AG09319 (cell line): ENCODE measurements at places on chromosomes 7 and 10.

DNA sequence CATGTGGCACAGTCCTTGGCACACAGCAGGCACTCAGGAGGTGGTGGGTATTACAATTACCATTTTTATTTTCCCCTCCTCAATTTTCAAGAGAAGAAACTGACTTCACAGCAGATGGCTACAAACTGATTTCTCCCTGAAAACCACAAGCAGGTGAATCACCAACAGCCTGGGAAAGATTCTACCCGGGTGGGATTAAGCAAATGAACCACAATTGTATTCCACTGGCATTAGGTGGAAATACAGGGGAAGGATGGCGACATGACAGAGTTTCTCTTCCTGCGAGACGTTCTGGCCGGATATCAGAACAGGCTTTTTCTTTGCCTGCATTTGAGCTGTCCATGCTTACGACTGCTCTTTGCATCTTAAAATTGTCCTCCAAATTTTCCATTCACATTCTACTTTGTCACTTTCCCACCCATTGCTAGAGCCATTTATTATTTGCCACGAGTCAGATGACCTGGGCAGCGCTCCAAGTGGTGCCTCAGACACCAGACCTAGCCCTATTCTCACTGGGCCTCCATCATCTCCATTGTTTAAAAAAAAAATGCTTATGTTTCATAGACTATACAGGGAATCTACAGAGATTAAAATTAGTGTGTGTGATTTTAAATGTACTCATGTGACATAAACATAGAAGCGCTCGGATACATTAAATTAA lies 4.6 kb downstream of the DENND11 start:
- DNase-seq = no peak

- DNase-seq = peak; percentile 8
Observed at GRCh38 chr10:97861097-97861750, 11.6 kb downstream of the GOLGA7B start.

- no peak for DNase-seq
Observed at GRCh38 chr7:94258418-94259300, 136.0 kb upstream of the COL1A2 start.

- DNase-seq = no peak
Observed at GRCh38 chr10:88116971-88117626, 253.7 kb downstream of the PTEN start.

- DNase-seq = no peak
Observed at GRCh38 chr10:93420944-93421825, 60.9 kb downstream of the MYOF start.

DNA sequence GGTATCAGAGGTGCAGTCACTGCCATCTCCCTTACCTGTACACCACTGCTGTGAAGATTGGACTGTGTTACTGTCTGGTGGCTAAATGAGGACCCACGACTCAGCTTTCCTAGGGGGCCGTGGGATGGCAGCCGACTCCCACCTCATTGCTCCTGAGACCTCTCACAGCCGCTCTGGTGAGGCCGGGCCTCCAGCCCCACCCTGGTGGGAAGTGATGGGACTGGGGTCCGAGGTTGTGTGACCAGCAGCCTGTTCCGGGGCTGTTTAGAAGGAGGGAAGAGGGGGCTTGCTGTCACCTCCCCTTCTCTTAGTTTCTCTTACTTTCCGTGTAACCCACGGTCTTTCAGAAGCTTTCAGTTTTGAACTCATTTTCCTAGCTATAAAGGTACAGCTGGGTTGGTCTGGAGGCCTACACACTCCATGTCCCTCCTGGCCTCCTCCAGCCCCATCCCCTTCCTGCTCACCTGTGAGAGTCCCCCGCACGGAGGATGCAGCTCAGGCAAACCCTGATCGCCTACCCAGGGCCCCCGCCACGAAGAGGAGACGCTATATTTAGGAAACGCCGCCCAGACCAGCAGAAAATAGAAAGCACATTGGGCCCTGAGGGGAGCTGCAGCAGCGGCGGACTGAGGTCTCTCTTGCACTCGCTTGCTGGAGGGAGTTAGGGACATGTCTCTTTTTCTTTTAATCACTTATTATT lies 4.6 kb downstream of the EMX2 start:
- no peak for DNase-seq

DNA sequence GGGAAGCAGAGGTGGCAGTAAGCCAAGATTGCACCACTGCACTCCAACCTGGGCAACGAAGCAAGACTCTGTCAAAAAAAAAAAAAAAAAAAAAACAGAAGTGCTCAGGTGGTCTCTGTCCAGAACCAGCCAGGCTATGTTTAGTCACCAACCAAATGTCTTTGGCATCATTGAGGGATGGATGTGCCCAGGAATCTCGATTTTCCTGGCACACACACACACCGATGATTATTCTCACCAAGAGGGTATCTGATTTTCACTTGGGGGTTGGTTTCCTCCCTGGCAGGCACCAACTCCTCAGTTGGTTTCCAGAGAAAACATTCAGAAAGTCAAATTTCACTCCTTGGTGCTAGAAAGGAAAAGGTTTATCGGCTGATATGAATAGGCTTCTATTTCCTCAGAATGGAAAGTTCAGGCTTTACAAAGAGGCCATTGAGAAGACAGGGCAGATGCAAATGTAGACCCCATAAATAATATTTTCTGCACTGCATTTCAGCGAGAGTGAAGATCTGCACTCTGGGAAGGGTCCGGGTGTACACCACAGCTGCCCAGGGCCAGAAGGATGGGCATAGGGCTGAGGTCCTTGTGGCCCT lies 154.8 kb downstream of the TNS3 start:
- DNase-seq = no peak

- no peak for DNase-seq
Observed at GRCh38 chr10:123136806-123137642, 1.3 kb downstream of the HMX3 start.

- DNase-seq = no peak
Observed at GRCh38 chr7:84073186-84073875, 121.3 kb downstream of the SEMA3A start.

- DNase-seq = no peak
Observed at GRCh38 chr10:124035928-124036558, 57.4 kb downstream of the CHST15 start.

GRCh38 chr7:143511593-143512047 lies 33.9 kb downstream of the TAS2R41 start:
- DNase-seq = no peak

- no peak for DNase-seq
Observed at GRCh38 chr10:5609952-5610616, 56.3 kb downstream of the ASB13 start.

DNA sequence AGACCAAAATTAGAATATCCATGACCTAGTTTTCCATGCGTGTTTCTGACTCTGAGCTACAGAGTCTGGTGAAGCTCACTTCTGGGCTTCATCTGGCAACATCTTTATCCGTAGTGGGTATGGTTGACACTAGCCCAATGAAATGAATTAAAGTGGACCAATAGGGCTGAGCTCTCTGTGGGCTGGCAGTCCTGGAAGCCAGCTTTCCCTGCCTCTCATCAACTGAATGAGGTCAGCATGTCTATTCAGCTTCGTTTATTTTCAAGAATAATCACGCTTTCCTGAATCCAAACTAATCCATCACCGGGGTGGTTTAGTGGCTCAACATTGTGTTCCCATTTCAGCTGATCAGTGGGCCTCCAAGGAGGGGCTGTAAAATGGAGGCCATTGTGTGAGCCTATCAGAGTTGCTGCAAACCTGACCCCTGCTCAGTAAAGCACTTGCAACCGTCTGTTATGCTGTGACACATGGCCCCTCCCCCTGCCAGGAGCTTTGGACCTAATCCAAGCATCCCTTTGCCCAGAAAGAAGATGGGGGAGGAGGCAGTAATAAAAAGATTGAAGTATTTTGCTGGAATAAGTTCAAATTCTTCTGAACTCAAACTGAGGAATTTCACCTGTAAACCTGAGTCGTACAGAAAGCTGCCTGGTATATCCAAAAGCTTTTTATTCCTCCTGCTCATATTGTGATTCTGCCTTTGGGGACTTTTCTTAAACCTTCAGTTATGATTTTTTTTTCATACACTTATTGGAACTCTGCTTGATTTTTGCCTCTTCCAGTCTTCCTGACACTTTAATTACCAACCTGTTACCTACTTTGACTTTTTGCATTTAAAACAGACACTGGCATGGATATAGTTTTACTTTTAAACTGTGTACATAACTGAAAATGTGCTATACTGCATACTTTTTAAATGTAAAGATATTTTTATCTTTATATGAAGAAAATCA lies 35.5 kb downstream of the CAV1 start:
- DNase-seq = no peak

DNA sequence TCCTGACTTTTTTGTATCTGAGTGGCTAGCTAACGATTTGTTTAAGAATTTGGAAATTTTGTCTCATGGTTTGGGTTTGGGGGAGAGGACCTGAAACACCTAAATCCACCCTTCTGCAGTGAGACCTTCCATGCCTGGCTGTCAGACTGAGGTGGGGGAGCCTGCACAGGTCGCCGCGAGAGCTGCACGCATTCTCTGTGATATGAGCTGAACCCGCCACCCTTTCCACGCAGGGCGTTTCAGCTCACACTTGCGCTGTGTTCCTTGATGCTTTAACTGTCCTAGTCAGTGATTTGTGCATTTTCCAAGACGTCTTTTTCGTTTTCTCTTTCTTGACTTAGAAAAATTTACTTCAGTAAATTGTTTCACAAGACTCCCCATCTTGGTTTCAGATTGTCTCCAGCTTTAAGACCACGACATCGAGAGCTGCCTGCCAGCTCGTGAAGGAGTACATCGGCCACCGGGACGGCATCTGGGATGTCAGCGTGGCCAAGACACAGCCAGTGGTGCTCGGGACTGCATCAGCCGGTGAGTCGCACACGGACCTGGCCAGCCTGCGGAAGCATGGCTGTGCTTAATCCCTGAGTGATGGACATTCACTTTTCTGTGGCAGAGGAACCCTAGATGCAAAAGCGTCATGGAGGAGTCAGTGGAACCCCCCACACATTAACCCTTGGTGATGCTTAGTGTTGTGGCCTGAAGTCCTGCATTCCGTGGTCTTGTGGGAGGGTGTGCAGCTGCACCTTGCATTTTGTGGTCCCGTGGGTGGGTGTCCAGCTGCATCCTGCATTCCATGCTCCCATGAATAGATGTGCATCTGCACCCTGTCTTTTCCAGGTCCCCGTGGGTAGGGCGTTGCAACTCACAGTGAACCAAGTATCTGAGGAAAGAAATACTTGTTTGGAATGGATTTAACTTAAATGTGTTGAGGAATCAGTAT lies 28.1 kb downstream of the WDR37 start:
- no peak for DNase-seq

DNA sequence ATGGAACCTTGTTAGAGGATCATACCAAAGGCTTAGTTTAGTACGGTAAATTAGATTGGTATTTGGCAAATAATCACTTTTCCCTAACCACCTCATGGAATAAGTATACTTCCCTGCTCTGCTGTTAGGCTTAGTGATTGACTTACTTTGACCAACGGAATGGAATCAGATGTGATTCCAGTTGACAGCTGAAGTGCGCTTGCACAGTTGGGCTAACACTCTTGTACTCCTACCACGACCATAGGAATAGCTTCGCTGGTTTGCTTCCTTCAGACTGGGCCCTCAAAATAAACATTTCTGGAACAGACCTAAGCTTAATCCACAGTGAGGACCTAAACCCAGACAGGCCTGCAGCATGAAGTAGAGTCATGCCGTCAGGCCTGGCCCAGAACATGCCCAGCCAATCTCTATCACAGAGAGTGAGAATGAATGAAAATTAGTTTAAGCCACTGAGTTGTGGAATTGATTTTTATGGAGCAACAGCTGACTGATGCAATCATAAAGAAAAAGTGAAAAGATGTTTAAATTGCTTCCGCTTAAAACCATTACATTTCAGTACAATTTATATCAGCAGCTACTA lies 122.3 kb downstream of the DOCK4 start:
- no peak for DNase-seq

- no peak for DNase-seq
Observed at GRCh38 chr7:454356-455109, 65.1 kb downstream of the PDGFA start.

GRCh38 chr10:99945263-99945662 lies 64.5 kb downstream of the DNMBP start:
- DNase-seq = peak; percentile 82

GRCh38 chr10:71093531-71093930 lies 118.8 kb upstream of the UNC5B start:
- no peak for DNase-seq

DNA sequence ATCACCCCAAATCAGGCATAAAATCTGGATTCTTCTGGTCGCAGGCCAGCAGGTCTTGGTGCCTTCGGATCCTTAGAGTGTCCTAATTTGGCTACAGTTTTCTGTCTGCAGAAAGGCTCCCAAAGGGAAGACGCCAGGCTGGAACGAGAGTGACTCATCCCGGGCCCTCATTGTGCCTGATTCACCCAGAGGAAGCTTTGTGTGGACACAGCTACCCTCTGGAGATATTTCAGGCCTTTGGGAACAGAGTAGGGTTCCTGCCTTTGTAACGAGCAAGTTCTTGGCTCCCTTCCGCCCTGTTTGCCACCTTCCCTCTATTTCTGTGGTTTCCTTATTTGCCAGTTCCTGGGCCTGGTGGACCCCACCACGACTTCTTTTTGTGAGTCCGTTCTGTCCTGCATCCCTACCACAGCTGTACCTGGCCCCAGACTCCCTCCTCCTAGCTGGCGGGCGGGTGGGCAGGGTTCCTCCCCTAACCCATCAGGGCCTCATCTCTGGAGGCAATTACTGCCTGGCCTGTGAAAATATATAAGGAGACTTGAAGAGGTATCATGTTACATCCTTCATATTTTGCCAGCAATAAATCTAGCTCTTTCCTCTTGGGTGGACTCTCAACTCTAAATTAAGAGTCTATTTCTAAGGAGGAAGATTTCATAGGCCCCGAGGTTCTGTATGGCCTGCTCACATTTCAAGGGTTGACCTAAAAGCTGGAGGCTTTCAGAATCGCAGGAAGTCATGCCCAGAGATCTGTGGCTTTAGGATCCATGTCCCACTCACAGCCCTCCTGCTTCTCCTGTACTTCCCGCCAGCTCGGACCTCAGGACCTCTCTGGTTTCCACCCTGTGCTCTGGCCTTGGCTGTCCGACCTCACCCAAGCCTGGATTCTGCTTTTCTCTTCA lies 219.2 kb upstream of the ZNF32 start:
- no peak for DNase-seq

GRCh38 chr7:140676306-140676705 lies 3.6 kb downstream of the ADCK2 start:
- no peak for DNase-seq

- DNase-seq = no peak
Observed at GRCh38 chr7:93944673-93945072, 23.1 kb downstream of the GNG11 start.

- no peak for DNase-seq
Observed at GRCh38 chr10:126935263-126935946, 30.2 kb downstream of the DOCK1 start.

DNA sequence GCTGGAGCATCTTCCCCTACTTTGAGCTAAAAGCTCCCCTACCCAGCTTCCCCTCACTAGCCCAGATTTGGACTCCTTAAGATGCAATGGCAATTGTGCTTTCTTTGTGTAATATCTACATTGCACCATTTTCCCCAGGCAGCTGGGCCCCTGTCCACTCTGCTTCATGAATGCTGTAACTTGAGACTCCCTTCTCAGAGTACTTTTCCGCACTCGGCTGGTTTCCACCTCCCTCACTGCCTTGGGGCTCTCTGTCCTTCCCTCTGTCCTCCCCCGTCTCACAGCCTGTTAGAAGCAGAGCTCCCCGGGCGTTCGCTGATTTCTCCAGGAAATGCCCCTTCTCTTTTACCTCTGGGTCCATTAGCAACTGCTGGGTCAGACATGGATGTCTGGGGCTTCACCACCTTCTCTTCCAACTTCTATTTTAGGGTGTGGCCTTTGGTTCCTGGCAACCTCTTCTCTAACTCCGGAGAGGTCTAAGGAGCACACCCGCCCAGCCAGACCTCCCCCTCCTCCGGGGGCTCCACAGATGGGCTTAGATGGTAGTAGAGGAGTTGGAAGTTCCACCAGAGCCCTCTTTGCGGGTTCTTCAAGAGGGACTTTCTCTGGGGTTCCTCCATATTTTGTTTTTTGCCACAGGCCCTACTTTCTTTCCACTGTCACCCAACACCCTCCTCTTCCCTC lies 2.9 kb upstream of the TMEM72 start:
- peak; percentile 32 for DNase-seq
